Urinary bladder (tissue), 4 donors: ENCODE measurements at places on chromosomes 7 and 10. TPM values are rescaled to one million over a fixed set of nuclear protein-coding genes. Genes with fewer than 3 reads are reported as not detected.

CALHM1 gene
- total RNA-seq, result not detected

FOXI2 gene
- not detected for total RNA-seq

SFMBT2 gene
- total RNA-seq, result 30.9 TPM

MMP21 gene
- total RNA-seq, result 0.69 TPM

DNA sequence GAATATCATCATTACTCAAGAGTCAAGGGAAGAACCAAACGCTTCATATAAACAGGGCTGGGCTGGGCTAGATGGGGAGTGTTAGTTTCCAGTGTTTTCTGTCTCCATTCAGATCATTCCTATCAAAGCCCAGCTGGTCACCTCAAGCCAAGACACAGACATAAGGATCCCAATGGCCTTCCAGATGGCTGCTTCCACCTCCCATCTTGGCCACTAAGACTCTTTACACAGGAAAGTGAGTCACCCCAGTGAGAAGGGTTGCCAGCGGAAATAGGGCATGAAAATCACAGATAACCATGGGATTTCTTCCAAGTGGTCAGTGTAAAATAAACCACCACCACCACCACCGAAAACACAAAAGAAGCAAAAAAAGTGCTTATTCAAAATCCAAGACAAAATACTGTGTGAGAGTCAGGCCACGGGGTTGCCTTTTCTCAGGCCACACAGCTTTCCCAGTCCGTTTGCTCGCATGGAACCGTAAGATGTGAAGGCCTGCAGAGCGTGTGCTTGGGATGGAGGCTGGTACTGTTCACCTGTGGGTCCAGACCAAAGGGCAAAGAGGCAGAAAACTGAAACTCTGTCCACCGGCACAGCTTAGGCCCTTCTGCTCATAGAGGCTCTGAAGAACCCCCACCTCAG lies 5.6 kb downstream of the PRSS2 start:
- no peak for DNase-seq

ALOX5 gene
- 25.7 TPM for total RNA-seq

- DNase-seq, result no peak
Measured at GRCh38 chr10:21289271-21289670, 236.2 kb downstream of the SKIDA1 start.

- DNase-seq, result no peak
Measured at GRCh38 chr10:15792777-15793176, 67.5 kb downstream of the MINDY3 start.

DNA sequence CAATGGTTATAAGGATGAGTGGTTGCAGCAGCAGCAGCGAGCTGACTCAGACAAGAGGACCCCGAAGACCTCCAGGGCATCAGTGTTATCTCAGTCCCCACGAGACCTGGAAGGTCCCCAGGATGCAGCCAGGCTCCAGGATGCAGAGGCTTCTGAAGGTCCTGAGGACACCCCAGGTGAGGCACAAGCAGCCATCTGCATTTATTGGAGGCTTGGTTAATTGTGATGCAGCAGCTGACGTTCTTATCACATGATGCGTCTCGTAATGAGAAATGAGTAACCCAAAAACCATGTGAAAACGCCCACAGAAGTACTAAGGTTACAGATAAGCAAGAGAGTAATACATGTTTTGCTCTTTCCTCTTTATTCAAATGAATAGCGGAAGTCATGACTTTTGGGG lies 17.4 kb downstream of the C7orf57 start:
- DNase-seq, result no peak

OR2A12 gene
- total RNA-seq, result not detected

- no peak for DNase-seq
Measured at GRCh38 chr10:78702876-78703275, 365.9 kb upstream of the ZMIZ1 start.

SFXN2 gene
- 11.7 TPM for total RNA-seq

NKX1-2 gene
- not detected for total RNA-seq

DNA sequence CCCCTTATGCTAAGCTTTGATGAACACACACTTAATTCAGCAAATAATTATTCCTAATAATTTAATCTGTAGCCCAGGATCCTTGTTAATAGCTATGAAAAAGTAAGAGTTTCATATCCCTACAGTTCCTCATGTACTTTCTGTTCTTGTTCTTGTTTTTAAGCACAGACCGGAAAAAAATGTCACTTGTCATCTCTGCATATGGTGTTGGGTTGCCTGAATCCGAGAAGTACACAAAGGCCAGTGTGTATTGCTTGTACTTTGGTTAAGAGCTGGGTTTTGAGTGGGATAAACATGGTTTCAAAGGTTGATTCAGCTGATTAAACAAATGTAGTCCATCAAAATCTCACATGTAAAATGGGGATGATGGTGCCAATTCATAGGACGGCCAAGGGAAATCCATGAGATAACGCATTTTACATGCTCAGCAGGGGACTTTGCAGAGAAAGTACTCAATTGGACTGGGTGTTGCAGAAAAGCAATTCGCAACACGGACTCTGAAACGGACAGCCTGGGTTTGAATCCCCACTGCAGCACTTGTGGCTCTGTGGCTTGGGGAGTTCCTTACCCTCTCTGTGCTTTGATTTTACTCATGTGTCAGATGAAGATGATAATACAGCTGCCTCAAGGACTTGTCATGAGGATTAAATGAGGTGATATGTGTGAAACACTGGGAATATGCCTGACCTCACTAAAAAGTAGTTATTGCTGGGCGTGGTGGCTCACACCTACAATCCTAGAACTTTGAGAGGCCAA lies 71.7 kb downstream of the MAP3K8 start:
- DNase-seq, result no peak

NUTM2E gene
- not detected for total RNA-seq

- DNase-seq, result no peak
Measured at GRCh38 chr7:157970744-157971143, 616.9 kb downstream of the PTPRN2 start.

- DNase-seq, result no peak
Measured at GRCh38 chr7:22823142-22823497, 471 bp upstream of the TOMM7 start.

- DNase-seq, result no peak
Measured at GRCh38 chr7:67387851-67388250, 391.2 kb downstream of the TYW1 start.

BICC1 gene
- 45.3 TPM for total RNA-seq

PBLD gene
- 9.5 TPM for total RNA-seq

DRGX gene
- 0.26 TPM for total RNA-seq

DNA sequence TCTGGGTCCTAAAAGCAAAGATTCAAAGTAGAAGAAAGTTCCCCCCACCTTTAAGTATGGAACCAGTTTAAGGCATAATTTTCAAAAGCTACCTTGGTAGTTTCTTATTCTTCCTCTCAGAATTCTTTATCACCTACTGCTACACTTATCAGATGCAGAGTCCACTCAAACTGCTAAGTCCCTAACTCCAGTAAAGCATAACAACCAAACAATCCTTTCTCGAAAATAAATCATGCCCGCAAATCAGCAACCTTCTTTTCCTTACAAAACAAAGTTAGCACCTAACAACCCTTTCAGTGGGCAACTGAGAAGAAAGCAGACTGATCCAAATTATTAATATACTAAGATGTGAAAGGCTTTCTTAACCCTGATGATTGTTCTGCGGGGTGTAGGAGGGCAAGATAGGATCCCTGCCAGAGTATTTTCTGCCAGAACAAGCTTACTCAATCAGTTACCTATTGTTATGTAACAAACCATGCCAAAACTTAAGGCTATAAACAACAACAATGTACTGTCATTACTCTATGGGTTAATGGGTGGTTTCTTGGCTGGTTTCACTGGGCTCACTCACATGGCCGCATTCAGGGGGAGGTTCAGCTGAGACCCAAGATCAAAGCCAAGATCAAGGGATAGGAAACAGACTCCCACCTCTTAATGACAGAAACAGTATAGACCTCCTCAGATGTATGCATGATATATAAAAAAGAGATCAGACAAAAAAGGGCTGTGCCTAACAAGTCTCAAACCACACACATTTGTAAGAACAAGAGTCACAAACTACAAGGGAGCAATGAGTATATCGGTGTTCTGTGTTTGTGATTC lies 42.0 kb downstream of the CCDC6 start:
- no peak for DNase-seq

DNA sequence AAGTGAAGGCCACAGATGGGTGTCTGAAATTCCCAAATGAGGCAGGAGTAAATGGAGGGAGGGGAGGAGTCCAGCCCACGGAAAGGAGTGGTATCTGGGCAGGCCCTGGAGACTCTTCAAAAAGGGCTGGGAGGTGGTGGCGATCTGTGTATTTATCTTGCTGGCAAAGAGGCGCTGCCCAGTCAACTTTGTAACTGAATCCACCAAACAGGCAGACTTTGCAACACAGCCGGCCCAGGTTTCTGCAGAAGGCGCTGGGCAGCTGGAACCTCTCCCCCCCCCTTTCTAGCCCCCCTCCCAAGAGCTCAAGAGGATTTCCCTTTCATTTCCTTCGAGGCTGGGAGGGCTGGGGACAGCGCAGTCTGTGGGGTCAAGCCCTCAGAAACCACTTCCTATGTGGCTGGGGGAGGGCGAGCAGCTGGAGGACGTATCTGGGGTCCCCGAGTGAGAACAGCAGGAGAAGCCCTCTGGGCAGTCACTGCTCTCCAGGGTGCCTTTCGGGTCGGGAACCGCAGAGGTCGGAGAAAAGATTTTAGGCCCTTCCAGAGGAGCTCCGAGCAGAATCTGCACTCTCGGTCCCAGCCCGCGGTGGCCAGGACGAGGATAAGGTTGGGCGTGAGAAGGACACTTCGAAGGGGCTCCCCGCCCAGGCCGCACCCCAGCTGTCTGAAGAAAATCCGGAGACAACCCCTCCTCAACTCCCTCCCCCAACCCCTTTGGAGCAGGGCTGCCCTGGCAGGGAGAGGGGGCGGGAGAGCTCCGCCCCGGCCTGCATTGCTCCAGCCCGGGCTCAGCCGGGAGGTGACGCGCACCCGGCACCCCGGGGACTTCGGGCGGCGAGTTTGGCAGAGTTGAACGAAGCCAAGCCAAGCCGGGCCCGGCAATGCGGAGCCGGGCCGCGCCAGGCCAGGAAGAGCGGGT lies 965 bp downstream of the ZCCHC24 start:
- DNase-seq, result no peak

GRCh38 chr10:3778692-3779157 lies 6.3 kb downstream of the KLF6 start:
- DNase-seq, result no peak

DNA sequence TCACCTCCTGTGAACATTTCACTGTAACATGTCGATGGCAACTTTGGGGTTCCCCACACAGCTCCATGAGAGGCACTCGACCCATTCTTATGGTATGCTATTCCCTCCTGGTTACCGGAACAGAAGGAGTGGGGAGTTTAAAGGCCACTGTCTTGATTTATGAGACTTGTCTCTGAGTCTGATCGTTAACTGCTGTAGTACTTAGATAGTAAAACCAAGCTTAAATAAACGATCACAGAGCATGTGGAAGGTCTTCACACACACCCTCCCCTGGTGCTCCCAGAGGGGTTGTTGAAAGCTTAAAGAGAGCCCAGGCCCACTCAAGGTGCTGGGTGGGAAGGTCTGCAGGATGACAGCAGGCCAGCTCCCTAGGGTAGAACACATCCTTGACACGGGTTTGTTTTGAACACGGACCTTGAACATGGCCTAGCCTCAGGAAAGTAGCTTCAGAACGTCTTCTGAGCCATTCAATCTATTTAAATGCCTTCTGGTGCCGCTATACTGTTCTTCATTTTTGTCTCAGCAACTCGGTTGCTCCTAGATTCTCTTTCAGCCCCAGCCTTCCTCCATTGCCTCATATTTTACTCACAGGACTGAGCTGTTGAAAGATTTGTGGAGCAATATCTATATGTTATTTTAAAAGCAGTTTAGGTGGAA lies 335.3 kb downstream of the FGFR2 start:
- no peak for DNase-seq

DNA sequence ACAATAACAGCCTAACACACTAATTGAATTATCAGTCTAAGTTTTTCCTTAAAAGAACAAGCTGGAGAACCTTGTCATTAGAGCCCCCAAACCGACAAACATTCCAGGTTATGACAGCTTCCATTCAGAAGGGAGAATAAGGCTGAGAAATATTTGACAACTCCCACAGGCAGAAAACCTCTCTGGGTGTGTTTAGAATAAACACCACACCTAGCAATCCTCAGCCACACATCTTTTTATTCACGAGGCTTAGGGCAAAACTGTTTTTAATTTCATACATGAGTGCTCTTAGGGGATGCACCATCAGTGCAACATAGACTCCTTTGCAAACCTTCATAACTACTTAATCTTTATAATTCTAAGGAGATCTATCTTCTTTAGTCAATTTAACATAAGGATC lies 24.2 kb downstream of the STN1 start:
- DNase-seq, result no peak

DNA sequence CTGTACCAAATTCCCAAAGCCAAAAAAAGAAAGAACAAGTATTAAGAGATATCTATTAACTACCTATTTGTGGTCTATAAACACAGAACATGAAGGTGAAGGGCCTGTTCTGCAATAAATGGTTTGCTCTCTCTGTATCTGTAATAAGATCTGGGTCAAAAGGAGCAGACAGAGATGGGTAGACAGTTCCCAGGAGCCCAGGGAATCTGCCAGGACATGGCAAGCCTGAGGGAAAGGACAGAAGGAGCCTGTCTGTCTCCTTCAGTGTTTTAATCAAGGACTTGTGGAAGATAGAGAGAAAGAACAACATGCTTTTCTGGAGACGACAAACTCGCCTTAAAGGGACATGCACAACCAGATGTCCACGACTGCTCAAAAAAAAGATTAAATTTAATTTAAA lies 165.7 kb downstream of the ELMO1 start:
- DNase-seq, result no peak

TAF6 gene
- total RNA-seq, result 20.6 TPM

- no peak for DNase-seq
Measured at GRCh38 chr7:151008511-151009323, 15.6 kb downstream of the ATG9B start.

CPN1 gene
- total RNA-seq, result 0.16 TPM

PRRT4 gene
- total RNA-seq, result 1.4 TPM
